OCI-LY7 (cell line): ENCODE measurements at places on chromosomes 6 and 20.

DNA sequence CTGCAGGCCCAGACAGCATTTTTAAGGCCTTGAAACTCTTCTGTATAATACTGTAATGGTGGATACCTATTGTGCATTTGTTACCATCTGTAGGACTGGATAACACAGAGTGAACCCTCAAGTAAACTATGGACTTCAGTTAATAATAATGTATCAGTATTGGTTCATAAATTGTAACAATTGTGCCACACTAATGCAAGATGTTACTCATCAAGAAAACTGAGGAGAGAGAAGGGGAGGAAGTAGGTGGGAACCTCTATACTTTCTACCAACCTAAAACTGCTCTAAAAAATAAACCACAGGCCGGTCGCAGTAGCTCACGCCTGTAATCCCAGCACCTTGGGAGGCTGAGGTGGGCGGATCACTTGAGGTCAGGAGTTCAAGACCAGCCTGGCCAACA is 10.8 kb downstream of the MAPK13 start:
- no peak for DNase-seq

- DNase-seq = no peak
These were observed 27.9 kb downstream of the UBD start for GRCh38 chr6:29531668-29532067.

GRCh38 chr6:29796026-29796425 is 31.6 kb upstream of the HLA-G start:
- no peak for DNase-seq

DNA sequence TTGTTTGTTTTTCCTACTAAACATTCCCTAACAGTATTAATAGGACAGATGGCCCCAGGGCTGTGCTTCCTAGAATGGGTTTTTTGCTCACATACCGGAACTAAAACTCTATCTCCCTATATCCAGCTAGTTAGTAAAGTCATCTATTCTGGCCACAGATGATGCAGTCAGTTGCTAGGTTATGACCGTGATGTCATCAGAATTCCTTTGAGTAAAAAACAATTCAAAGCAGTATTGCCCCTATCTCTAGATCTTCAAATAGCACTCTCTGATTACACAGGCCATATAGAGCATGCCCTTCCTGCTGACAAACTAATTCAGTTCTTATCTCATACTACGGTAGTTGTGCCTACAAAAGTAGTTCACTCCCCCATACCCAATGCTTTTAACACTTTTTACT is 17.9 kb upstream of the ZNF451 start:
- DNase-seq = no peak

DNA sequence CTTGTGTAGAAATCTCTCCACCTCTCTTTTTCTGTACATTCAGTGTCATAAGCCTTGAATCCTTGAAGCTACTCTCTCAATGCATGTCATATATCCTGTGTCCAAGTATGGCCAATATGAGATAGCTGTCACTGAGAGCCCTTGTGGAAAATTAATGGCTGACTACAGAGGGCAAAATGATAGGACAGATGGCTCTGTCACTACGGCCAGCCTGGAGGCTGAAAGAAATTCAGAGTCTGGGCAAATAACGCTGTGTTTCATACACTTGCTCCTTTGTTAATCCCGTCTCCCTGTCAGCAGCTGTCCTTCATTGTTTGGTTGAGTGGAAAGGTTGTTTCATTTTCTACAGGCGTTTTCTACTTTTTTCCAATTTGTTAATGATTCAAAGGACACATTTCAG is 70.4 kb upstream of the VGLL2 start:
- DNase-seq = no peak

DNA sequence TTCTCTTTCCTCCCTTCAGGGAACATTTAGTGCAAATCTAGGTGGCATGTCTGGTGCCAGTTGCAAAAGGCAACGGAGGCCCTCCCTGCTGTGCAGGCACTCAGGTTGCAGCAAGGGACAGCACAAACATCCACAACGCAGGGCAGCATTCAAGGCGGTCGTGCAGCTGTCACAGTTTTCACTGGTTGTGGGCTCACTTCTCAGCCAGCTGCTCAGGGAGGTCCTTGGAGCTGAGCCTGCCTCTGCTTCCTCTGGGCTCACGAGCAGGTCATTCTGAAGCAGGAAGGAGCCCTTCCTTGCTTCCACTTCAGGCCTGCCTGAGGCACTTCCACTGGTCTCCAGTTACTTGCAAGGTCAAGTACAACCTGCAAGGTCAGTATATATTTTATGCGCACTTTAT is 3.8 kb upstream of the NPEPL1 start:
- no peak for DNase-seq

DNA sequence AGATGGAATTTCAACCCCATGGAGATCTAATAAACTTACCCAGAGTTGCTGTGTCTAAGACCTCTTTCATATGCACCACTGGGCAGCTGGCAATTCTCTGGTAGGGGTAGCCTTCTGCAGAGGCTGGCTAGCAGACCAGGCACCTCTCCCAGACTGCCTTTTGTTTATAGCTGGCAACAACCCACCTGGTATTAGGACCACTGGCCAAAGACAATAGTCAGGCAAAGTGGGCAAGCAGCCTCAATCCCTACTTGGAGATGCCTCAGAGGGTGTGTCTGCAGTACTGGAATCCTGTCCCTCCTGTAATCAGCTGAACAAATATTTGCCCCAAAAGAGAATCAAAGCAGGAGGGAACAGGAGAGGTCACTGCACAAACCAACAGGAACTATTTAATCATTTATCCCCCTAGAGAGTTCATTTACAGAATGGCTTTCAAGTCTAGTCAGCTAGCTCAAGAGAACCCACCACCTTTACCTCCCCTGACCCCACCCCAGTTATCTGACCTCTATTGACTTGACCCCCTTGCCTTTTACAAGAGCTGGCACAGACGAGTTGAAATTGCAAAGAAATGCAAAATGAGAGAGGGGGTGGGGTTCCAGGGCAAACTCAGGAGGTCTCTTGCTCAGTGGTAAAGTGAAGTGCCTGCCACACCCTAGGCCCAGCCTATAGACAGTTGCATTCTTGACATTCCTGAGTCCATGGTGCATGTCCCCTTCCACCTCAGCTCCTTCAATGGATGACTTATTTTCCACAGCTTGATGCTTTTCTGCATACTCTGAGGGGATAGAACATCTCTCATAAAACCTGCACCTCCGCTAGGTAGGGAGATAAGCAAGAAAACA is 2.8 kb downstream of the BCL2L1 start:
- no peak for DNase-seq

GRCh38 chr20:2888224-2888955 is 15.1 kb downstream of the PTPRA start:
- no peak for DNase-seq

DNA sequence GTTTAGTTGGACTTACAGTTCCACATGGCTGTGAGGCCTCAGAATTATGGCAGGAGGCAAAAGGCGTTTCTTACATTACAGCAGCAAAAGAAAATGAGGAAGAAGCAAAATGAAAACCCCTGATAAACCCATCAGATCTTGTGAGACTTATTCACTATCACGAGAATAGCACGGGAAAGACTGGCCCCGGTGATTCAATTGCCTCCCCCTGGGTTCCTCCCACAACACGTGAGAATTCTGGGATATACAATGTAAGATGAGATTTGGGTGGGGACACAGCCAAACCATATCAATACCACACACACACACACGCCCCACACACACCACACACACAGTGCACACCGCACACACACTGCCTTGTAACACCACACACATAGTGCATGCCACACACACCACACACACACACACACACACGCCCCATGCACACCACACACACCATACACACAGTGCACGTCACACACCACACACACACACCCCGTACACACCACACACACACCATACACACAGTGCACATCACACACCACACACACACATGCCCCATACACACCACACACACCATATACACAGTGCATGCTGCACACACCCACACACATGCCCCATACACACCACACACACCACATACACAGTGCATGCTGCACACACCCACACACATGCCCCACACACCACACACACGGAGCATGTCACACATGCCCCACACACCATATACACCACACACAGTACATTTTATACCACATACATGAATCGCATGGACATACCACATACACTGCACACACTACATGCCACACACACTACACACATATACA is 310.5 kb downstream of the TAF4 start:
- no peak for DNase-seq

DNA sequence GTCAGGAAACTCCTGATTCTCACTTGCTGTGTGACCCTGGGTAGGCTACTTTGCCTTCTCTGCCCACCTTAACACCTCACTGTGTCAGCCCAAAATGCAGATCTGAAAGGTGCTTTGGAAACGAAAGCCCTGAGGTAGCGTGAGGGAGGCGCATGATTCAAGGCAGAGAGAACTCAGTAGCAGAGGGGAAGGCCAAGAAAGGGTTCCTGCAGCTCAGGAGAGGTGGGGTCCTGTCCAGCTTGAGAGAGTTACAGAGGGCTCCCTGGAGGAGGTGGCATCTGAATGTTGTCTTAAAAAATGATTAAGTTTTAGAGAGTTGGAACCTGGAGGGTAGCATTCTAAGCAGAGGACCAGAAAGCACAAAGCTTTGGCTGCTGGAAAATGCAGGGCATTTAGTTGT is 13.6 kb downstream of the TGM2 start:
- DNase-seq = no peak

DNA sequence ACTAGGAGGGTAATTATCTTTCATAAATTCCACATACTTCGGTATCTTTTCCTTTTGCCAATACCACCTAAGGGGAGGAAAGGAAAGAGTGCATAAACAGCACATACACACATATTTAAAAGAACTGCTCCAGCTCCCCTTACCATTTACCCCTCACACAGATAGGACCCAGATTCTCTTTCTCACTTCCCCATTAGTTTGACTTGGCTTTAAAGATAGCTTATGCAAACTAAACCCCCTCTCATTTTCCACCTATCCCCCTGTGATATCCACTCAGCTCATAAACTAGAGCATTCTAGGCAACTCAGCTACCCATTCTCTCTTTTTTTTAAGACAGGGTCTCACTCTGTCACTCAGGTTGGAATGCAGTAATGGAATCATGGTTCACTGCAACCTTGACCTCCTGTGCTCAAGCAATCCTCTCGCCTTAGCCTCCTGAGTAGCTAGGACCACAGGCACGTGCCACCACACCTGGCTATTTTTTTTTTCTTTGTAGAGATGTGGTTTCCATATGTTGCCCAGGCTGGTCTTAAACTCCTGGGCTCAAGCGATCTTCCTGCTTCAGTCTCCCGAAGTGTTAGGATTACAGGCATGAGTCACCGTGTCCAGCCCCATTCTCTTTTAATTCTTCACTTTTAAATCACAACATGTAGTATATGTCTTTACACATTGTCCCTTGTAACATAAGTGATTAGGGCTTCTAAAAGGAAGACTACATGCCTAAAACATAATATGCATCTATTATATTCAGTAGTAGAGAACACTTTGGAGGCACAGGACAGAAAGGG is 4.0 kb downstream of the FUCA2 start:
- peak; percentile 32 for DNase-seq

GRCh38 chr6:96631248-96631647 is 68.3 kb downstream of the FHL5 start:
- no peak for DNase-seq

DNA sequence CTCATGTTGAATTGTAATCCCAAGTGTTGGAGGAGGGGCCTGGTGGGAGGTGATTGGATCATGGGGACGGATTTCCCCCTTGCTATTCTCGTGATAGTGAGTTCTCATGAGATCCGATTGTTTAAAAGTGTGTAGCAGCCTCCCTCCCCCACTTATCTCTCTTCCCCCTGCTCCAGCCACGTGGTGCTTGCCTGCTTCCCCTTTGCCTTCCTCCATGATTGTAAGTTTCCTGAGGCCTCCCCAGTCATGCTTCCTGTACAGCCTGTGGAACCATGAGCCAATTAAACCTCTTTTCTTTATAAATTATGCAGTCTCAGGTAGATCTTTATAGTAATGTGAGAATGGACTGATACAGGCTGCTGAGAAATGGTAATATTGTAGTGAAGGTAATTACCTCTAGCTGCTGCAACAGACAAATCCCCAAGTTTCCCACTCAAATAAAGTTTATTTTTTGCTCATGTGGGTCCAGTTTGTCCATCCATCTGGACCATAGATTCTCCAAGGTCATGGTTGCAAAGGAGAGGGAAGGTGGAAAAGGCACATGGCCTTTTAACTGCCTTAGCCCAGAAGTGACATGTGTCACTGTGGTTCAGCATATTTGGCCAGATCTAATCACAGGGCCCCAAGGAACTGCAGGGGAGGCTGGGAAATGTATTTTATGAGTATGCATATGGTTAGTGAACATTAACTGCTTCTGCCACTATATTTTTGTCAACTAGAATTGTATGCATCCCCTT is 89.2 kb downstream of the TRMT11 start:
- DNase-seq = no peak

DNA sequence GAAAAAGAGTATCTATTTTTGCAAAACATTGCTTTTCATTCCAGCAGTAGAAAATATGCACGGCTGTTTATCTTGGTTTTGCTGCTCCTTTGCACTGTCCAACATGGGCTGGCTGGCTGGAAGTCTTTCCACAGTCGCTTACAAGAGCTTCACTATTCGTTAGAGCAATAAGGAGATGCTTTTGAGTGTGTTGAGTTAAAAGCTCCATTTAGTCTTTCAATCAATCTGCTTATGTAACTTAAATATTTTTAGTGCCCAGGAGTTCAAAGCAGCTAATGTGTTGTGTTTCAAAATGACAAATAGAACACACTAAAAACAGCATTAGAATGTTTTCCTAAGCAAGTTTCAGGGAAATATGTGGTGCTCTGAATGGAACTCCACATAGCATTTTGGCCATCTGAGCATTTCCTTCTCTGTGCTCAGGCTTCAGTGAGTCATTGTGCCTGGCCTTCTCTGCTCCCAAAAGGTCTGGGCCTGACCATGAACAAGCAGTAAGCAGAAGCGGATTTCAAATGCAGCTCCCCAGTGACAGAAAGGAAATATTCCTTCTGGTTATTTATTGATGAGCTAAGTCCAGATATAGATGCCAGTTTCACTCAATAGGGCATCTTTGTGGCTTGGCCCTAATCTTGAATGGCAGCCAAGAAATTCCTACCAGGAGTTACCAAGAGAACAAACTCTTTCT is 580.3 kb downstream of the TENT5A start:
- DNase-seq = no peak

- DNase-seq = no peak
These were observed 620.9 kb downstream of the PHF3 start for GRCh38 chr6:64256483-64256882.

DNA sequence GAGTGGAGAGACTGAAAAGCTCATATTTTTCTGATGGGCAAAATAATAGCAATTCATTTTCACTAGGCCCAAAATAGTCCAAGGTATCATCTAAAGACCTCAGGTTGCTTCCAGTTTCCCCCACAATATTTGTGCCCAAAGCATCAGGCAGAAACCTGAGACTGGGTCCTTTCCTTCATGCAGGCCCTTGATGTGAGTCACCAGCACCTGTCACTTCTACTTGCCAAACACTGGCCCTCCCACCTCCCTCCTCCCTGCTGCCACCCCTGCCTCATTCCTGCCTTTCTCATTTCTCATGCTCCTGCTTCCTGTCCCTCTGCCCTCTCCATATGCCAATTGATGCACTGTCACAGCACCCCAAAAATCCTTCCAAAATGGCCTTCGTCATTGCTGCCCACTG is 230.4 kb upstream of the CST7 start:
- DNase-seq = no peak

DNA sequence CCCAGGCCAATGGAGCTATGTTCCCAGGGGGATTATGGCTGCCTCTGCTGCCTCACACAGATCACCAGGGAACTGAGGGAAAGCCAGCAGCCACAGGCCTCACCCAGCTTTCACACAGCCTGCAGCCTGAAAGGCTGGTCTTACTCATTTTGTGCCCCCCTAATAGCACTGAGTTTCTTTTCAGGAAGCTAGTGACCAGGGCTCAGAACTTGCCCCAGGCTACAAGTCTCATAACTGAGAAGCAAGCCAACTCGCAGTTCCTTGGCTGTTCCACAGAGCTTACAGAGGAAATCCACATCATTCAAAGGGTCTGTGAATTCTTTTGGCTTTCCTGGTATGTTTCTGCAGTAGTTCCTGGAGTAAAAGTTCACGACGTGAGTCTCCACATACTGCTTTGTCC is 524.8 kb upstream of the GJE1 start:
- no peak for DNase-seq
